ENCODE measurements at places on chromosomes 5 and 9. TPM values are rescaled to one million over a fixed set of nuclear protein-coding genes. Genes with fewer than 3 reads are reported as not detected.
A peak's percentile ranks its signal among the peaks of the same experiment; 100 is the strongest.

The SLC6A19 gene
- not detected for total RNA-seq

The SPINK14 gene
- not detected for total RNA-seq

The PTGER4 gene
- total RNA-seq, result 3.4 TPM

The FAT2 gene
- 0.84 TPM for total RNA-seq

DNA sequence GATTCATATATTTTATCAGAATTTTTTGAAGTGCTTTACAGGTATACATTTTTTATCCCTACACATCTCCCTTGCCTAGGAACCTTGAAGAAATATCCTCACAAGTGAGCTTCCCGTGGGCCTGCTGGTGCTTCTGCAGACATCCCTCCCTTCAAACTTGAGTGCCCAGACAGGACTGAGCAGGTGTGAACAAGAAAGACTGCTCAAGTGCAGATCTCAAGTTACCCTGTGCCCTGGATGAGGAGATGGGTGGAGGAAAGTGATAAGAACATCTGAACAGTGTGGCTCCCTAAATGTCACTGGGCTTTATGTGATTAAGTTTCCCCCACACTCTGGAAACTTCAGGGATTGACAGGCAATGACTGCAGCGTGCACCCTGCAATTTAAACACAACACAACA, 209.8 kb downstream of the TLE1 start:
- DNase-seq, result no peak

GRCh38 chr5:151110992-151111391, 30.2 kb upstream of the TNIP1 start:
- no peak for DNase-seq

DNA sequence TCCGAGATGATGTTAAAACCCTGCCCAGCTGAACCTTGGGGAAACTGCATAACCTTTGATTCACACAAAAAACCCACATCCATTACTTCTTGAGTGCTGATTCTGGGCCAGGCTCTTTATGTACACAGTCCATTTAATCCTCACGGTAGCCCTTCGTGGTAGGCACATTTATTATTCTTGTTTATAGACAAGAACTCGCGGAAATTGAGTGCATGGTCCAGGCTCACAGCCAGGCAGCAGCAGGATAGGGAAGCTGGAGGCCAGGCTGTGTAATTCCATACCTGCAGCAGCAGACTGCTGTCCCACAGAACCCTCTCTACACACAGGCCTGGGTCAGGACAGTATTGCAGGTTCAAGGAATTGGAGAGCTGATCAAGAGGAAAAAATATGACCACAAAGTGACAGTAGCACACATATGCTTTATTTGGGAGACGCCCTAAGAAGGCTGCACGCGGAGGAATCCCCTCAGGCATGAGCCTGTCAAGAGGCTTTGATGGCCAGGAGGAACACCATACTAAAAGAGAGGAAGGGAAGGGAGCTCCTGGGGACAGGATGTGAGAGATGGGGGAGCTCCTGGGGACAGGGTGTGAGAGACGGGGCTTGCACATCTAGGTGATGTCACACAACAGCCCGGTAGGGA, 28.4 kb upstream of the FAM120A start:
- no peak for DNase-seq

GRCh38 chr9:3436629-3437420, 89.0 kb downstream of the RFX3 start:
- DNase-seq, result no peak

DNA sequence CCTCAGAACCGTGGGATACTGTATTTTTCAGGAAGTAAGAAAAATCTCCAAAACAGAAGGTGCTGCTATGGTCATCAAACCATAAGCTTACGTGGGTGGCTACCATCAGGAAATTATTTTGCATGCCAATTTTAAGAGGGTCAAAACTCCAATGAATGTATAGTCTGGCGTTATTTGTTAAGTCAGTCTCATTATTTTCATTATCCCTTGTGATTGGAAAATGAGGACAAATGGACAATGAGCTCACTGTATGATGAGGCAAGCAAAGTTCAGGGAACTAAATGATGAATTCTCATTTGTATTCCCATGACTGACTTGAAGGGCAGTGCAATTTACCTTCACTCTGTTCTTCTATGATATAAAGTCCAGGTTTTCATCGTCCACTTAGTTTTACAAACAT, 17.6 kb downstream of the PUM3 start:
- DNase-seq, result no peak

DNA sequence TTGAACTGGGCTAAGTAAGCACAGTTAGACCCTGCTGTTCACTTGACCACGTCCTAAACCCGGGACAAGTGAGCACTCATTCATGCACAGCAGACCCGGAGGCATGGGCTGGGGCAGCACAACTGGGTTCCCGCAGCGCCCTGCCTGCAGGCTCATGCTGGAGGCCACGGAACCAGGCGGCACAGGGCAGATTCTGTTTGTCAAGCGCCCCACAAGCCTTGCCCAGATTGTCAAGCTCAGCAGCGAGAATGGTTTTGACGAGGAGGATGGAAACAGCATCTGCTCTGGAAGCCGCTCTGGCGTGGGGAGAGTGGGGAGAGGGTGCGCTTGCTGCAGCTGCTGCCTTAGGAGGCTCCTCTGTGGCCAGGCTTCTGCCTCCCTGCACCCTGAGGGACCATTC, 32.7 kb downstream of the PRRT1B start:
- no peak for DNase-seq

- peak; percentile 93 for DNase-seq
Observed at GRCh38 chr9:34376596-34377403, at the start of gene MYORG. Gene MYORG, minus strand, starts transcription at chr9:34376898. Its CDS starts 3,955 bp downstream, at chr9:34372943.

GRCh38 chr9:86185872-86186271, 73.6 kb downstream of the C9orf153 start:
- no peak for DNase-seq

GRCh38 chr9:88574953-88575352, 40.0 kb downstream of the NXNL2 start:
- no peak for DNase-seq

DNA sequence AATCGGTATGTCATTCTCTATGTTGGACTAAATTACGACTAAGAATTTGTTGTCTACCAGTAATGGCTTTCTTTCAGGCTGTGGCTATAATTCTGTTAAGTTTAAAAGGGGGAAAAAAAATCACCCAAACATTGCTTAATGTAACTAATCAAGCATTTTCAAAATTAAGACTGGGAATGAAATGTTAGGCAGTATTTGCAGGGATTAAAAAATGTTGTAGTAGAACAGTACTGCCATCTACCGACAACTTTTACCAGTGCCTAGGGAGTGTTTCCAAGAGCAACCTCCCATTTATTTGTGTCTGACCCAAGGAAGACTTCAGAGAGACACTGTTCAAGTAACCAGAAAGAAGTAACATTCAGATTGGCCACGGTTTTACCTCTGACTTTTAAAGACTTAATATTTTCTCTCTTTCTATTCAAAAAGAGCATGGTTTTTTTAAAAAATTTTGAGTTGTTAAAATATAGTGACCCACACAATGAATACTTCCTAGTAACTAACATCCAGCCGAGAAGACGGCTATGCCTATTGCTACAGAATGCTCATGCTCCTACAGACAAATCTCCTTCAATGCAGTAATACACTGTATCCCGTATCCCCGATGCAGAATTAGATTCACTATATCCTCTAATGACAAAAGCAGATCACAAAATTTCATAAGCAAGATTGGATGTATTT, 92.4 kb downstream of the ARL15 start:
- DNase-seq, result peak; percentile 37
